HCEC 1CT (cell line): ENCODE measurements at places on chromosomes 13 and 19.

GRCh38 chr13:59744747-59745391 is 418.9 kb downstream of the DIAPH3 start:
- no peak for DNase-seq

DNA sequence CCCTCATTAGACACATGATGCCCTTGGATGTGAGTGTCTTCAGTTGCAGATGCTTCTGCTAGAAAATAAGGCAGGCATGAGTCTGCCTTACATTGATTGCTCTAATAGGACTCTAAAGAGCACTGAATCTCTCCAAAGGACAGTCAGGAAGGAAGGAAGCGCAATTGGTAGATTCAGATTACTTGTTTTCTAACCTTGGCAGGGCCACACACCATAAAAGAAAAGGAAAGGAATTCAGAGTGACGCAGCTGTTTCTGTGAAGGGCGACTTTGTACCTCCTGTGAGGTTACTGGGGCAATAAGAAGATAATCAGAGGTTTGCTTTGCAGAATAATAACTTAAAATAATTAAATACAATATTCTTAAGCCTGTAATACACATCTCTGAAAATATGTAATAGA is 48.0 kb downstream of the FRY start:
- no peak for DNase-seq

GRCh38 chr13:50452028-50452427 is 391.5 kb downstream of the DLEU7 start:
- no peak for DNase-seq

GRCh38 chr13:75946536-75947284 is 310.6 kb downstream of the LMO7 start:
- DNase-seq, result no peak
